Globus pallidus (tissue), 1 donor: ENCODE measurements at places on chromosomes 11 and 22.

- DNase-seq: no peak
These were observed 125.2 kb downstream of the CTTN start for GRCh38 chr11:70523384-70524095.

DNA sequence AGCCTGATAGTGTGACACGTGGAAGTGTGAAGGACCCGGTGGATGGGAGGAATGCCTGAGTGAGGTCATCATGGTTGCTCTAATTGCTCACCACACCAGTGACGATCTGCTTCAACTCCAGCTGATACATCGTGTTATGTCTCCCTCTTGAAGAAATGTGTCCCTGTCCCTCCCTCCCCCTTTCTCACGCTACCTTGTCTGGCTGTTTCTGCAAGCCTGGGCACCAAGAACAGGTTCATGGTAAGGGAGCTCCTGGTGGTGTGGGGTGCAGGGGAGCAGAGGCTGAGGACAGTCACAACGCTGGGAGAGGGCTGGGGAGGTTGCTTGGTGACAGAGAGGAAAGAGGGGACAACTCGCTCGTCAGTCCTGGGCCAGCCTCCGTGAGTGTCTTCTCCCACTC, 413.4 kb downstream of the SOX6 start:
- no peak for DNase-seq

- DNase-seq: no peak
These were observed 37.5 kb upstream of the RAB1B start for GRCh38 chr11:66230978-66231377.

DNA sequence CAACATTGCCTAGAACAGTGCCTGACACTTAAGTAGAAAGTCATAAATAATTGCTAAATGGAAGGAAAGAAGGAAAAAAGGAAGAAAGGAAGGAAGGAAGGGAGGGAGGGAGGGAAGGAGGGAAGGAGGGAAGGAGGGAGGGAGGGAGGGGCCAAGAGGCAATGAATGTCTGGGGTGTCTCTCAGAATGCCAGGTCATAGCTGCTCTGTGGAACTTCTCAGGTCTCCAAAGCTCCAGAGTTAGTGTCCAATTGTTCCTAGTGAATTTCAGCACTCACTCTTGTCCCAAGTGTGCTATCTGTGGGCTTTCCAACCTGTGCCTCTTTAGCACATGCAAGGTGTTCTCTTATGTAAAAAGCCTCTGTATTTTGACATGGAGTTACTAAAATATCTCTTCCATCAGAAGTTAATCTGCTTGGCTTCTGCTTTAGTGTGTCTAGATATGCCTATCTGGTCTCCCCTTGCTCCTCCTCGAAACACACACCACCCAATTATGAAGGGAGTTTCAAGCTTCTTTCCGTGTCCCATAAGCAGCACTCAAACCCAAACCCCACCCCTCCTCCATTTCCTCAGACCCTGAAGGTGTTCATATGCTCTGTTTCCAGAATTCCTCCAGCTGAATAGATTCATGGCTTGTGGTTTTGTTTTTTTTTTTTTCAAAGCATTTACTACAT, 56.5 kb downstream of the FAM76B start:
- no peak for DNase-seq

- DNase-seq: no peak
These were observed 31.5 kb downstream of the MYEOV start for GRCh38 chr11:69325446-69325845.

GRCh38 chr11:93249459-93250220, 51.8 kb upstream of the SLC36A4 start:
- DNase-seq: no peak

DNA sequence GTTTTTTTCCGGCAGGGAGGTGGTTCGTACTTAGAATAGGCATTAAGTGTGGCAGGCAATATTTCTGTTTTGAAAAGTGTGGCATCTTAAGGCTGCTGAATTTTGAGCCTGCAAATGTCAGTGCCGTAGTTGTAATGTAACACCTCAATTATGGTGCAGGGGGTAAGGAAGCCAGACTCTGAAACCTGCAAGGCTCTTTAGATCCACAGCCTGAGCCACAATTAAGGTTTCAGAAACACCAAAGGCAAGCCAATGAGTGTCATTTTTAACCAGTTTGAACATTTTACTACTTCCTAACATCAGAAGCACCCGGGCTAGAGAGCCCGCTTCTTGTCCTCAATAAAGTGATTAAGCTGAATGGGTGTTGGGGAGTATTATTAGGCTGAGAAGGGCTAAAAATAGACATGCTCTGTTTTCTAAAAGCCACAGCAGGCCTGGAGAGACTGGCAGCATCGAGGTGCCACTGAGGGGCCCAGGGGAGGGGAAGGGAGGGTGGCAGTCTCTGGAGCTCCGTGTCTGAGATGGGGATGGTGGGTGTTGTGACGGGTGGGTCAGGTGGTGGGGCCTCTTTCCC, 113.4 kb downstream of the ZBTB16 start:
- DNase-seq: peak; percentile 33

DNA sequence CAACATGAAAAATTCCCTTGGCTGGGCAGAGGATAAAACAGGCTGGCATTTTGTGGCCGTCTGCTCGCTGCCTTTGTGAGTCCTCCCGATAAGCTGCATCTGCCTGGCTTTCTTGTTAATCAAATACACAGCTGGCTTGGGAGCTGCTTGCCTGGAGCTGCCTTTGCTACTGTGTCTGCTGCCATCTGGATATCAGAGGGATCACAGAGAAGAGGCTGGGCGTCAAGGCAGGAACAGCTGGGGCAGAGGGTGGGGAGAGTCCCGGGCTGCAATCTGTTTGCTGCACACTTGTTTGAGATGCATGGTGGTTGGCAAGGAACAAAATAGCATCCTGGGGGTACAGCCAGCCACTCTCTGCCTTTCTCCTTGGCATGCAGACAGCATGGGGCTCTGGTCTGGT, 36.0 kb downstream of the COMMD9 start:
- peak; percentile 60 for DNase-seq

DNA sequence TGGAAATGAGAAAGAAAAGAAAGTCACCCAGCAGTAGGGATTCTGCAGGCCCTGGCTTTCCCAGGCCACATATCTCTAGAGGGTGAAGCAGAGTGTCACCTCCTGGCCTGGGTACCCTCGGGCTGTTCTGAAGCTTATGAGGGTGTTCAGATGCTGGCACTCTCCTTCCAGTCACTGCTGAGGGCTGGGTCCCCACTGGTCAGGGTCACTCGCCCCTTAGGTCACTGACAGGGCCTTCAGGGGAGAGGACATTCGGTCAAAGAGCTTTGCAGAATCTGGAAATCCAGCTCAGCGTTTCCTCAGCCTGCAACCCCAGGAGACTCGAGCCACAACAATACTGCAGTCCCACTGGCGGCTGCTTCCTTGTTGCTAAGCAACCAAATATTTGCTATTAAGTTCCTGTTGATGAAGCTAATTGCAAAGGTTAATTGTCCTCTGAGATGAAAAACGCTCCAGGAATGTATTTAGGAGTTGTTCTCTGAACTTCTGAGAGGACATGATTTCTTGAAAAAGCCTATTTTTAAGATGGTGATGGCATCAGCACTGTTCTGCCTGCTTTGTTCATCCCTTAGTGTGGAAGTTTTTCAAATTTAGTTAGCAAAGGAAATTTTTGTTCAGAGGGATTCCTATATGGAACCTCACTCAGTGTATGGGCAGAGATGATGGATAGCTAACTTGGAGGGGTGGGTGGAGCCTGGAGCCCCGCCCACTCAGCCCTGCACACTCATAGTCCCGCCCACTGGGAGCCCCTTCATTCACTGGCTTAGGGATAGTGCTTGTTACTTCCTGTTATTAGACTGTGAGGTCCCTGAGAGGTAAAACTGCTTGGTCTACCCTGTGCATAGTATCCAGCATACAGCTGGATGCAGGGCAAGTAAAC, 109.2 kb downstream of the CSNK2A3 start:
- no peak for DNase-seq

- no peak for DNase-seq
These were observed 209.7 kb upstream of the ARHGAP20 start for GRCh38 chr11:110921742-110922521.
